ENCODE measurements at places on chromosomes 6 and 20.

DNA sequence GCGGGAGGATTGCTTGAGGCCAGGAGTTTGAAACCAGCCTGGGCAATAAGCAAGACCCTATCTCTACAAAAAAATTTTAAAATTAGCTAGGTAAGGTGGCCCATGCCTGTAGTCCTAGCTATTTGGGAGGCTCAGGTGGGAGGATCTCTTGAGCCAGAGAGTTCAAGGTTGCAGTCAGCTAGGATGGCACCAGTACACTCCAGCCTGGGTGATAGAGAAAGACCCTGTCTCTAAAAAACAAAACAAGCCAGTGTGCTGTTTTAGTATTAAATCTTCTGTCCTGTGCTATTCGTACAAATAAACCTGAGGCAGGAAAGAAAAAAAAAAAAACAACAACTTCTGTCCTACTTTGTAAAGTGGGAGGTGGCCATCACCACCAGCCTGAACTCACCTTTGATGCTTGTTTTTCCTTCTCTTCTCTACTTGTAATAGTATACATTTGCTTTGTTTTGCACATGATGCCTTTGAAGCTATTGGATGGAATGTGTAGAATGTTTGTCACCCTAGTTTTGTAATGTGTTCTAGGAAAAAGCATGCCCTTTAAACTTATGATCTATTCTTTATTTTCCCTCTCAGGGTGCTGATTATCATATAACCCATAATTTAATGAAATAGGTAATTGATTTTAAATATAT is 102.5 kb downstream of the CRYBG1 start:
- no peak for DNase-seq

DNA sequence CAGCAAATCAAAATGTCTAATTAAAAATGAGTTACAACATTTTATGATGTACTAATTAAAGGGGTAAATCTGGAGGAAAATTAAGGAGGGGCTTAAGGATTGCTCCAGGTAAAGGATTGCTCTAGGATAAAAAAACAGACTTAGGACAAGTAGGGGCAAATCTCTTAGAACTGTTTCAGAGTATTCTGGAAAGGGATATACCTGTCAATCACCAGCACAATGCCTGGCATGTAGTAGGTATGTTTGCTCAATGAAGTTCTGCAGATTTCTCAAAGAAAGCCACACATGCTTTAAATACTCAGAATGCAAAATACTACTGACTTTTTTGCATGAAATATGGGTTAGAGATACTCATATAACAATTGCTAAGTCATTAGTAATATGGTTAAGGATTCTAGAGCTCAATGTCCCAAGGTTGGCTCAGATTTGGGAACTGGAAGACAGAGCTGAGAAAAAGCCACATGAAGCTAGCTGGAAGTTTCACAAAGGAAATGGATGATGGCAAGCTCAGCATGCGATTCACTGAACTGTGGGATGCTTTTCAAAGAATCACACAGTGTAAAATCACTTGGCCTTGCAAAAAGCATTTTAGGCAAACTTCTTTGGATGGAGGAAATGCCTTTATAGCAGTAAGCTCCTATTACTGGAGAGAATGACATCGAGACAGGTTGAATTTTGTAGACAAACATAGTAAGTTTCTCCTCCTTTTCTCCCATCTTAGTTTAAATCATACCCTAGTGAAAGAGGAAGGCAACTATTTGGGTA is 72.8 kb downstream of the MAP3K5 start:
- no peak for DNase-seq

GRCh38 chr20:32159766-32160221 is 47.7 kb downstream of the PLAGL2 start:
- no peak for DNase-seq

DNA sequence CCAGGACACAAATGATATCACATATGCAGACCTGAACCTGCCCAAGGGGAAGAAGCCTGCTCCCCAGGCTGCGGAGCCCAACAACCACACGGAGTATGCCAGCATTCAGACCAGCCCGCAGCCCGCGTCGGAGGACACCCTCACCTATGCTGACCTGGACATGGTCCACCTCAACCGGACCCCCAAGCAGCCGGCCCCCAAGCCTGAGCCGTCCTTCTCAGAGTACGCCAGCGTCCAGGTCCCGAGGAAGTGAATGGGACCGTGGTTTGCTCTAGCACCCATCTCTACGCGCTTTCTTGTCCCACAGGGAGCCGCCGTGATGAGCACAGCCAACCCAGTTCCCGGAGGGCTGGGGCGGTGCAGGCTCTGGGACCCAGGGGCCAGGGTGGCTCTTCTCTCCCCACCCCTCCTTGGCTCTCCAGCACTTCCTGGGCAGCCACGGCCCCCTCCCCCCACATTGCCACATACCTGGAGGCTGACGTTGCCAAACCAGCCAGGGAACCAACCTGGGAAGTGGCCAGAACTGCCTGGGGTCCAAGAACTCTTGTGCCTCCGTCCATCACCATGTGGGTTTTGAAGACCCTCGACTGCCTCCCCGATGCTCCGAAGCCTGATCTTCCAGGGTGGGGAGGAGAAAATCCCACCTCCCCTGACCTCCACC is 42.2 kb downstream of the SIRPA start:
- no peak for DNase-seq

- no peak for DNase-seq
Observed at GRCh38 chr6:86685230-86685797, 252.0 kb upstream of the HTR1E start.

GRCh38 chr6:159997498-159998101 is 28.7 kb downstream of the IGF2R start:
- DNase-seq, result no peak

GRCh38 chr6:71367756-71368155 is 79.1 kb downstream of the OGFRL1 start:
- DNase-seq, result no peak
